ENCODE measurements at places on chromosomes 11 and 22.

- DNase-seq, result no peak
These were observed 2.2 kb downstream of the CALCA start for GRCh38 chr11:14969901-14970323.

- no peak for DNase-seq
These were observed at the start of gene TMA7B for GRCh38 chr22:39959640-39960447. Gene TMA7B (plus strand): TSS chr22:39960397. CDS start chr22:39964375, 3,978 bp downstream.

DNA sequence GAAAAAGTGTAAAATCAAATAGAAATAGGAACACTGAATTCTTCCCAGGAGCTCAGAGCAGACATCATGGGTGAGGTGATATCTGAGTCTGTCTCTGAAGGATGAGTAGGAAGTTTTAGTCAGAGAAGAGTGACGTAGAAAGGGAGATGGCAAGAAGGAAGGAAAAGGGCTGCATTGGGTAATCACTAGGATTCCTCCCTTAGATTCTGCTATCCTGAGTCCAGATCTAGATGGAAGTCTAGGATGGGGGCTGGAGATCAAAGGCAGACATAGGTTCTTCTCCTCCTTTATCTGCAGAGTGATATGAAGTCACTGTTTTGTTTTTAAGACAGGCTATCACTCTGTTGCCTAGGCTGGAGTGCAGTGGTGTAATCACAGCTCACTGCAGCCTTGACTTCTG, 30.4 kb downstream of the POU2F3 start:
- DNase-seq, result no peak

GRCh38 chr11:118661425-118662301, 17.8 kb downstream of the TREH start:
- no peak for DNase-seq

Measured in cortex of kidney (tissue), 1 donor.